Motor neuron (in vitro differentiated cells): ENCODE measurements at places on chromosomes 13 and 19.

DNA sequence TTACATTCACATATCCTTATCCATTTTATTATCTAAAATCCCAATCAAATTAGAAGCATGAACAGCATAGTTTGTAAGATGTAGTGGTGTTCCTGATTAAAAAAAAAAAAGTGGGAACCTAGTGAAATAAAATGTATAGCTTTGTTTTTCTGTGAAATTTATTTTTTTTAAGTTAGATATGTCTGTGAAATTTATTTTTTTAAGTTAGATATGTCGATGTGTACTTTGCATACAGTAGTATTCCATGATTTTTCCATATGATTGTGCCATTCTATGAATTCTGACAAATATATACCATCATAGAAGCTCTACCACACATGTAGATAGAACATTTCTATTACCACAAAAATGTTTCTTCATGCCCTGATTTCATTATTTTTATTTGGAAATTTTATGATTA is 6.0 kb upstream of the MAB21L1 start:
- ATAC-seq: no peak

- ATAC-seq: no peak
Measured at GRCh38 chr13:111383591-111384440, 63.4 kb downstream of the TEX29 start.

DNA sequence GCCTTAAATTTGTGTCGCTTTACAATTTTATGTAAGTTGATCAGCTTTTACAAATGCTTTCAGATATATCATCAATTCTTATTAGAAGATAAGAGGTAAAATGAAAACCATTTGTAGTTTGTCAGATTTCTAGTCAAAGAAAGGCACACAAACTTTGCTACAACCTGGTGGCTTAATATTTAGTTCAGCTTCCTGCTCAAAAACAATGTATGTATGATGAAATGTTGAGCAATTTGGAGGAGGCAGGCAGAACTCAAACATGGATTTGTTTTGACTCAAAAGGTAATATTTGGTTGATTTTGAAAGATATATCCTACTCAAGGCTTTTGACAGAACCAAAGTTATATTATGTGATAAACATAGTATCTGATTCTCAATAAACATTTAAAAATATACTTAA is 24.2 kb downstream of the NEK5 start:
- ATAC-seq: no peak

DNA sequence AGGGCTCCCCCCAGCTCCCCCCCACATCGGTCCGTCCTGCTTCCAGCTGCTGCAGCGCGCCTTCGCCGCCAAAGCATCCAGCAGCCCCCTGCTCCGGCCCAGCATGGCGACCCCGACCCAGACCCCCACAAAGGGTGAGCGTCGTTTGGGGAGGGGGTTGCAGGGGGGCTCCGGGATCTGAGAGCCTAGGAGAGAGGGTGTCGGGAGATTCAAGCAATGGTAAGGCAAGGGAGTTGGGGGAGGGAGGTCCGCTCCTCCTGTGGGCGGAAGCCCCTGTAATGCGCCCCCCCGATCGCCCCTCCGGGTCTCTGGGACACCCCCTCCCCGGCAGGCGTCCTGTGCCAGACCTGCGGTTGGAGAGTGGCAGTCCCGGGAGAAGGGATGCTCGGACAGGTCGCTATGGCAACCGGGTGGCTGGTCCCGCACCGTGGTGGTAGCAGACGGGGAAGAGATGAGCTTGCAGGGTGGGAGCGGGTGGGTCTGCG is at the start of gene FXYD7:
TSS of gene FXYD7 (plus strand) at position 25 of the 485 bp plus-strand sequence. CDS start at position 104, 79 bp downstream.
- ATAC-seq: peak; percentile 49

GRCh38 chr13:20798027-20798426 is 24.3 kb upstream of the EEF1AKMT1 start:
- ATAC-seq: no peak

- ATAC-seq: no peak
Measured at GRCh38 chr19:34732612-34733211, 1.3 kb upstream of the ZNF181 start.

GRCh38 chr13:44809190-44809589 is 180.1 kb downstream of the NUFIP1 start:
- ATAC-seq: no peak

DNA sequence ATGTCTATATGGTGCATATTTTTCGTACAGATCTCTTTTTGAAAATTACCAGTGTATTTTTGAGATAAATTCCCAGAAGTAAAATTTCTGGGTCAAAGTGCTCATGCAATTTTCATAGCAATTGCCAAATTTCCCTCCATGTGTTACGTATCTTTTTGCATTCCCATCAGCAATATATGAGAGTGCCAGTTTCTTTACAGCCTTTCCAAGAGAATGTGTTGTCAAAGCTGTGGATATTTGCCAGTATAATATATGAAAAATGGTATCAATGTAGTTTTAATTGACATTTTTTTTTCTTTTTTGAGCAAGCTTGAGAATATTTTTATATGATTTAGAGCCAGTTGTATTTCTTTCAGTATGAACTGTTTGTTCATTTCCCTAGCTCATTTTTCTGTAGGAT is 399.0 kb upstream of the KLF12 start:
- no peak for ATAC-seq

DNA sequence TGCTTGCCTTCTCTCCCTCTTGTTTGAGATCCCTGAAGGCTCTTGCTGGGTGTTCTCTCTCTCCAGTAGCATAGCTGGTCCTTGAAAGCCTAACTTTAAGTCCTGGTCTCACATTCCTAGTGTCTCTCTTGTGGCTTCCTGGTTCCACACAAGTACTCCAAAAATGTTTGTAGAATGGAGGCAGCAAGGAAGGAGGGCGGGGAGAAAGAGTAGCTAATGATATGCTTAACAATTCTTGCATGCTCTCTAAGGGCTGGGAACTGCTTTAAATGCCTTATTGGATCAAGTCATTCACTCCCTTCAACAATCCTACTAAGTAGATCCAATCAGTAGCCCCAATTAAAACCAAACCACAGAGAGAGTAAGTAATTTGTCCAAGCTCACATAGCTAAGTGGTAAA is 357.3 kb downstream of the KLF5 start:
- peak; percentile 37 for ATAC-seq

- ATAC-seq: peak; percentile 41
Measured at GRCh38 chr19:18416778-18417249, 2.4 kb upstream of the SSBP4 start.

- ATAC-seq: no peak
Measured at GRCh38 chr19:46297700-46298478, 1.0 kb downstream of the HIF3A start.

DNA sequence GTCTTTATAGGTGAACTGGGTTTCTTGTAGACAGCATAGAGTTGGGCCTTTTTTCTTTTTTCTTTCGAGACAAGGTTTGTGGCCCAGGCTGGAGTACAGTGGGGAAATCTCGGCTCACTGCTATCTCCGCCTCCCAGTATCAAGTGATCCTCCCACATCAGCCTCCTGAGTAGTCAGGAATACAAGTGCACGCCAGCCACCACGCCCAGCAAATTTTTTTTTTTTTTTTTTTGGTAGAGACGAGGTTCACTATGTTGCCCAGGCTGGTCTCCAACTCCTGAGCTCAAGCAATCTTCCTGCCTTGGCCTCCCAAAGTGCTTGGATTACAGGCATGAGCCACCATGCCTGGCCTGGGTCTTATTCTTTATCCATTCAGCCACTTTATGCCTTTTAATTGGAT is 5.1 kb upstream of the CALM3 start:
- ATAC-seq: no peak
